ENCODE measurements at places on chromosomes 2 and 18.

GRCh38 chr2:140122001-140122400 is 1341.8 kb upstream of the NXPH2 start:
- no peak for DNase-seq

DNA sequence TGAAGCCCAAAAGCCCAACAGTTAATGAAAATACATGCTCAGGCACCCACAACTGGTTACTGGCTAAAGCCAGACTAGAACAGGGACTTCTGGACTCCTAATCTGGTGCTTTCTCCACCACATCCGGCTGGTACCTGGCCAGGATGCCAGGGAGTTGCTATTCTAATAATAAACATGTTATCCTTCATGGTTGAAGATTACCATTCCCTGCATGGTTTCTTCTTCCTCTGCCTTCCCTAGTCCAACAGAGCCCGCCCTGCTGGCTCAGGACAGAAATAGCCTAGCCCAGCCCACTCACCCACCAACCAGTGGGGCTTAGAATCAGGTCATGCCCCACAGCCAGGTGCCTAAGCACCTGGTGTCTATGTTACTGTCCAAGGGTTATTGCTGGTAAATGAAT is 184.2 kb downstream of the TMEM247 start:
- DNase-seq, result no peak

DNA sequence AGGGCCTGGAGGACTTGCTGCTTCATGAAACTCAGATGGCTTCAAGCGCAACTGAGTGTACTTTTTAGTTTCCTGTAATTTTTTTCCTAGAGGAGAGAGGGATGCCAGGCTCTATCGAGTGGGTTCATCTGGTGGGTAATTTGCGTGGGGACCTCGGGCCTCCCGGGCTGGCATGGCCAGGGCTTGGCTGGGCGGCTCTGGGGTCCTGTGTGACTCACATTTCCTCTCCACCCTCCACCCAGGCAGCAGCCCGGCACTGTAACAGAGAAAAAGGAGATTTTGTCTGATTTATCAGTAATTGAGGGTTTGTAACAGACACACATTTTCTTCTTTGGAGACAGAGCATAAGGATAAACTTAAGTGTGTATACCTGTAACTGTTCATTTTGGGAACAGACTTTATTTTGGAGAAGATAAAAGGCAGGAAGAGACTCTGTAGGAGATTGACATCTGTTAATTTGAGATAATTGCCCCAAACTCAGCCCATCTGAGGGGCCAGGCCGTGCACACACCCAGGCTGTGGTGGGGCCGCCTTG is 64.3 kb downstream of the NFATC1 start:
- DNase-seq, result no peak

DNA sequence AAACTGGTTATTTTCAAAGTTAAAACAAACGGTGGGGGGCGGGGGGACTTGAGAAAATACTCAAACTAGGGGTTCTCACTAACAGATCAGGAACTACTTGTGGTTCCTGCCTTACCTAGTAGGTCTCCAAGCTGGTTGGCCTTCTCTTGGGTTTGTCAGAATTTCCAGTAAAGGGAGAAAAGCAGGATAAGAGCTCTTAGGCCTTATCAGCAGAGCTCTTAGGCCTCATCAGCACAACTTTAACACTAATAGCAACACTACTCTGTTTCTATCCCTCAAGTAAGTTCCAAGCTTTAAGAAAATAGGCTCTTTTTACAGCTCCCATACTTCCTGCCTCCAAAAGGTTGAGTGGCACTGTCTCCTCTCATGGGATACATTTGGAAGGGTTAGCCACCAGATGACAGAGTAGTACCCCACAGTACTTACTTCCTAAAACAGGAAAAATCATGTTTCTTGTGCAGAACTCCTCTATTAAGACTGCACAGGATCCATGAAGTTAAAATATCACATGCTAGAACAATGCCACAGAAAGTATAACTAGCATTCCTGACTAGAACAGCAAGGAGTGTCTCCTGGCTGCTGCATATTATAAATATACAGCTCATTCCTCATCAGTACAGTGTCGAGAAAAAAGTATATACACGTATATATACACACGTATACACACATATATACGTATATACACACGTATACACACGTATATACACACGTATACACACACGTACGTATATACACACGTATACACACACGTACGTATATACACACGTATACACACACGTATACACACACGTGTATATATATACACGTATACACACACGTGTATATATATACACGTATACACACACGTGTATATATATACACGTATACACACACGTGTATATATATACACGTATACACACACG is 6.1 kb downstream of the FBXO11 start:
- no peak for DNase-seq

DNA sequence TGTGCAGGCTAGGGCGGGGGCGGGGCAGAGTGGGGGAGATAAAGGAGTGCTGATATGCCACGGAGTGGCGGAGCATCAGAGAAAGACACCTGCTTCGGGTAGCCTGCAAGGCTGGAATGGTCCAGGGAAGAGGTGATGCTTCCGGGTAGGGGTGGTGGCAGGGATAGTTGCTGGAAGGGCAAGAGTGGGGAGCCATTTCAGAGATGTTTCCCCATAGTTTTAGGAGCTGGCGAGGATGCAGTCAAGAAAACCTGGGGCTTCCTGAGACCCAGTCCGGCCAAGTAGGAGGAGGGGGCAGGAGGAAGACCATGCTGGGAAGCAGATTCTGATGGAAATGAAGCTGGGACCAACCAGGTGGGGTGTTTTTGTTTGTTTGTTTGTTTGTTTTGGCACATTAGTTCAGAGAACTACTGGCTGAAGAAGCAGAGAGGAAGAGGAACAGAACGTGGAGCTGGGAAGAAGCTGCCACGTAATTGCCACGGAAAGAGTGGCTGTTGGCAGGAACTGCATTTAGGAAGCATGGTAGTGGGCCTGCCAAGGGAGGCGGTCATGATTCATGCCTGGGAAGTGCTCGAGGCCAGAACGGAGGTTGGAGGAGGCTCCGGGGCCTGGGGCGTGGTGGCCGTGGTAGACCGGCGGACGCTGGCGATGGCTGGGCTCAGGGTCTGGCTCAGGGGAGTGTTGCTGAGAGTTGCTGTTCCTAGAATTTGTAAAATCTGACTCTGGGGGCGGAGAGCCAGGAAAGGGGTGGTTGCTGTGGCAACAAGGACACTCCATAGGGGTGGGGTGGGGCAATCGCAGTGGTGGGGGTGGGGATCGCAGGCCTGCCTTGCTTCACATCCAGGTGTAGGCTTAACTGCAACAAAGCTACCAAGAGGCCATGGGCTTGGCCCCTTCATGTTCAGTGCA is 8.6 kb upstream of the INPP5D start:
- DNase-seq, result no peak

- DNase-seq, result no peak
Measured at GRCh38 chr2:151654085-151654484, 80.2 kb downstream of the NEB start.

DNA sequence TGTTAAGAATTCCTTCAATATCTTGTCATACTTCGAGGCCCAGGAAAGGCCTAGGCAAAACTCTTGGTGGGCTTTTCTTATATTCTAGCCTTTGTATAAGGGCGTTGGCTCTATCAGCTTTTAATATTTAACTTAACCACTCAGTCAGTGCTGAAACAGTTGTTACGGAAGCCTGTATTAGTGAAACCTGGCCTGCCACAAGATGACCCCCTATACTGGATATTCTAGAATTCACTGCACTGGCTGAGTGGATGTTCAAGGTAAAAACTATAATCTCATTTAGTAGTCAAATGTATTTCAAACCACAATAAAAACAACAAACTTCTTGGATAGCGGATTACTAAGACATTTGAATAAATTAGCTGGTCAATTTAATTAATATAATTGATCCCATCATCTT is 91.7 kb upstream of the HNMT start:
- no peak for DNase-seq

- DNase-seq, result peak; percentile 10
Measured at GRCh38 chr2:234288974-234289455, 207.9 kb downstream of the ARL4C start.

DNA sequence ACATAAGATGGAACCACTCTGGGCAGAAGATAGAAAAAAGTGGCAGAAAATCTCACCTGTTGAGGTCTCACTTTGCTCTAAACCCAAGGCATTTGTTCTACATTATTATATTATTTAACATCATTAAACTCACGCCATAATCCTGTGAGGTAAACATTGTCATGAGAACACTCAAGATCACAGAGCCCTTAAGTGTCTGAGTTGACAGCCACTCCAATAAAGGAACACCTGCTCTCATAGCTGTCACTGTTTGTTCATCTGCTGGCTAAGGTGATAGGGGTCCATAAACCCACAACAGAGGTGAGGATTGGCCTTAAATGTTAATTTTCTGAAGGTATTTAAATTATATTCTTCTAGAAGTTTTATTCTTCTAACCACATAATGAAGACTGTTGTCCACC is 439.7 kb downstream of the RIT2 start:
- peak; percentile 86 for DNase-seq

DNA sequence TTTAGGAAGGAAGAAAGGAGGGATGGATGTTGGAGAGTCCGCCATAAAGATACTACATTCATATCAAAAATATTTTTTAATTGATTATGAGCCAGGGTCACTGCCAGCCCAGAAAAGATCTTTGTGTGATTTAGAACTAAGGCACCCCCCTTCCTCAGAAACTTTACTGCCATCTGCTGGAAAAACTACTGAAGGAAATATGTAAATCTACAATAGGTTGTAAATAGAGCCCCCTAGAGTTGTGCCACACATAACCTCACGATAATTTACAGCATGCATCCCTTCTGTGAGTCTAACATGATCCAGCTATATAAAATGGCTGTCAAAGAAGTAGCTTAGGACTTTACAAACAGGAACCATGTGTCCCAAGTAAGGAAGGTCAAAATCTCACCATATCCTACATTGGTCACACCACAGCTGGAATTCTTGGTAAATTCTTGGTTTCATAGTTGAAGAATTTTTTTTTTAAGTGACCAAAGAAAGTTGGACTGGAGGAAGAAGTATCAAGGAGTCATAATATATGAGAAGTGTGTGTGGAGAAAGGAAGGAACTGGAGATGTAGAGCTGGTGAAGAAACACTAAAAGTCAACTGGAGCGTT is 152.5 kb downstream of the CYP26B1 start:
- peak; percentile 14 for DNase-seq

DNA sequence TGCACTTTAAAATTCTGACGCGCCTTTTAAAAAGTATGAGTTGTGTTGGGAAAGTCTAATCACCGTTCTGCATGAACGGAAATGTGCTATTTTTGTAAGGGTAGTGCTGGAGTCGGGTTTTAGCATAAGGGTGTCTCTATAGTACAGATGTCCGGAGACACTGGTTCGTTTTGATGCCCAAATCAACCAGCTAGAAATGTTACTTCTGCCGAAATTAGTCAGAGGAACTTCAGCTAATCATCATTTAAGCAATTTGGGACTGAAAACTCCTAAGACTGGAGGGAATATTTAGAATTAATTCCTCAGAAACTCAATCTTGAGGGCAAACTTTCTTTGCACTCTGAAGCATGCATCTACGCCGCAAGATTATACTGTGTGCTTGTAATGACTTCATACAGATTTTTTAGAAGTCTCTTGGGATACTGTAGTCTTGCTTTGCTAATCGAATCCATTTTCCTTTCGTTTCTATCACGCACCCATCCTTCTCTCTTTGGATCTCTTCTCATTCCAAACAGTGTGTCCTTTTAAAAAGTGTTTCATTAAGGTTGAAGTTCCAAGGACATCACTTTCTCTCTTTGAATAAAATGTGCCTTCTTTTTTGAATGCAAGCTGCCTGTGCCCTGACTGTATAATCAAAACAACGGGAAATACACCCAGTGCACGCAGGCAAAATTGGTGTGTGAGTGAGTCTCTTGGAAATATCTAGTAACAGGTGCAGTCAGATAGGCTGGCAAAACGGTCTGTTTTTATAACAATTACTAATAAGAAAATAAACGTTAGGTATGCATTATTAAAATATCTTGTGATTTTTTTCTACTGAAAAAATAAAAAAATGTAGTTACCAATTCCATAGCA is 270.9 kb upstream of the TCF4 start:
- no peak for DNase-seq

DNA sequence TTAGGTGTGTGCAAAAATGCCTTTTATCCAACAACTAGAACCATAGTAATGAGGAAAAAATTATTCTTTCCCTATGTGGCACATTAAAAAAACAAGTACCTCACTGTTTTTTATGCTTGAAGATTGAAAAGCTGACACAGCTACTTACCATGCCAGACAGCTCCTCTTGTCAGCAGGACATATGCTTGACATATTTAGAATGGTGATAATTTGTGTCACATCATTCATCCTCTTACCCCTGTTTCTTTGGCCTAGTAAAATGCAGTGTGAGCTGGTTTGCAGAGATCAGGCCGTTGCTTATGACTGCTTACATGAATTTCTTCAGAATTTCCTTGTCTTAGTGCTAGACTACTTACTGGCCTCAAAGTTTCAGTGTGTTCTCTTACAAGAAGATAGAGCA is 869.9 kb downstream of the LRP1B start:
- no peak for DNase-seq

DNA sequence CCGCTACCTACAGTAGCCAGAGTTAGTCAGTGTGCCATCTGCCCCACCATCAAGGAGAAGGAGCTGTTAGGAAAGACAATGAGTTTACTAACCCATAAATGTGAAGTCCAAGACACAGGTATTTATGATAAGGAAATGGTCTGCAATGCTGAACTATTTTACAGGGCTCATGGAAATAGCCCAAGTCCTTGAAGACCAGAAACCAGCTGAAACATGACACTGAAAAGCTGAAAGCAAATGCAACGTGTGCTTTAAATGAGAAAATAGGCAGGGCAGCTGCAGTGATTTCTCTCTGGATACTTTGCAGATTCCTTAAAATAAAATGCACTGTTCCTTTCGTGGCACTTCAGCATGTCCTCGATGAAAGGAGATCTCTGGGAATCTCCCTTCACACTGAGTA is 256.4 kb upstream of the TCF4 start:
- DNase-seq, result no peak

- no peak for DNase-seq
Measured at GRCh38 chr2:110957293-110957692, 163.4 kb upstream of the BCL2L11 start.

- DNase-seq, result no peak
Measured at GRCh38 chr2:231104115-231104713, 20.6 kb downstream of the HTR2B start.

DNA sequence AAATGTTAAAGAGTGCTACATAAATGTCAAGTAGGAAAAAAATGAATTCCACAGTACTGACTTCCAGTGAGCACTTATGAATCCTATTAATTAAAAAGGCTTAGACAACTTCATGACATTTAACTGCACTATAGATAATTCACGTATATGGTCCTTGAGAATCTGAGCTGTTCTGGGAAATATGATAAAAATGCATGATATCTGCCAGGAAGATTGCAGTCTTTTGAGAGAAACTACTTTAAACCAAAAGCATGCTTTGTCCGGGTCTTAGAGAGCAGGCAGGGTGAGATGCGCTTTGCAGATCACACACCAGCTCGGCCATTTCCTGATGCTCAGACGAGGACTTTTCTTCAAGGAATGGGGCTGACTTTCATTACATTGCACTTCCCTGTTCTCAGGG is 42.6 kb downstream of the CMPK2 start:
- DNase-seq, result no peak

- no peak for DNase-seq
Measured at GRCh38 chr2:218895326-218895725, 14.7 kb downstream of the WNT10A start.
